Right lung (tissue), 10 donors: ENCODE measurements at places on chromosomes 12 and 14. TPM values are rescaled to one million over a fixed set of nuclear protein-coding genes. Genes with fewer than 3 reads are reported as not detected.

GRCh38 chr14:104567957-104568225 is 11.7 kb upstream of the C14orf180 start:
- no peak for DNase-seq

ARHGDIB gene
- 76.2 TPM for polyA plus RNA-seq

B3GNT4 gene
- 0.74 TPM for polyA plus RNA-seq

VASH1 gene
- polyA plus RNA-seq, result 36.7 TPM

OAS2 gene
- 7.4 TPM for polyA plus RNA-seq

GRCh38 chr12:121214855-121215745 is 5.2 kb downstream of the P2RX4 start:
- DNase-seq, result peak; percentile 46

GRCh38 chr14:77961847-77962580 is 162.1 kb downstream of the ADCK1 start:
- DNase-seq, result no peak

- no peak for DNase-seq
These were observed 7.0 kb downstream of the DGKA start for GRCh38 chr12:55937981-55938380.

OLR1 gene
- polyA plus RNA-seq, result 1.8 TPM

DNA sequence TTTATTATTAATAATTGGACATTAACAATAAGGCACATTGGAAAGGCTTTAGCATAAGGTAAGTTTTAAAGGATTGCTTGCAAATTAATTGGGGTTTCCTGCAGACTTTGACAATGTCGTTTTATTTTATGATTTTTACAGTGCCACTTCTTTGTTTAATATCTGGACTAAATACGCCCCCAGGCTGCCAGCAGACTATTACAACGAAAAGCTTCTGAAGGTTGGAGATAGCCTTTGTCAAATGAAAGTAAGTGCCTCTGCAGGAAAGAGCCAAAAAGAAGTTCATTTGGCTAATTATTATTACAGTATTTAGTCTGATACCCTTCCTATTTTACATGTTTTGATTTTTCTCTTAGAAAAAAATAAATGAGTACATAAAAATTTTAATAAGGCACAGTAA is 11.3 kb downstream of the CFAP54 start:
- no peak for DNase-seq

- DNase-seq, result no peak
These were observed 57.3 kb downstream of the NRXN3 start for GRCh38 chr14:78227248-78228077.

GRCh38 chr12:76266797-76267196 is 81.4 kb downstream of the BBS10 start:
- peak; percentile 76 for DNase-seq

DNA sequence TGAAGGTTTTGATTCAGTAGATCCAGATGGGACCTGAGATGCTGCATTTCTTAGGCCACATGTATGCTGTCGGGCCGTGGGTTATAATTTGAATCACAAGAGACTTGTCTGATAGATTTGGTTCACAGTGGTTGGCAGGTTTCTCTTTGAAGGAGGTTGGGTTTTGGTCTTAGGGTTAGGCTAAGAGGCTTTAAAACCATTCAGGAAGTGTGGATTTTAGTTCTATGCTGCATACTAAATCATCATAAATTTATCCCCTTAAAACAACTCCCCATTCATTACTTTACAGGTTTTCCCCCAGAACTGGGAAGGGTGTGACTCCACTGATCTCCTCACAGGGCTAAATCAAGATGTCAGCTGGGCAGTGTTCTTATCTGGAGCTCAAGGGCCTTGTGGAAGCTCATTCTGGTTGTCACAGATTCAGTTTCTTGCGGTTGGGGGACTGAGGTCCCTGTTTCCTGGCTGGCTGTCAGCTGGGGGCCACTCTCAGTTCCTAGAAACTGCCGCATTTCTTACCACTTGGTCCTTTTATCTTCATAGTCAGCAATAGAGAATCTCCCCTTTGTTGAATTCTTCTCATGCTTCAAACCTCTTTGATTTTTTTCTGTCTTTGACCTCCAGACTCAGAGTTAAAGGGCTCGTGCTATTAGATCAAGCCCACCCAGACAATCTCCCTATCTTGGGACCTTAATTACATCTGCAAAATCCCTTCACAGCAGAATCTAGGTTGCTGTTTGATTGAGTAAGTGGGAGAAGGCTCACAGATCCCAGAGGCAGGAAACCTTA is 20.6 kb upstream of the PCNX1 start:
- no peak for DNase-seq

DNA sequence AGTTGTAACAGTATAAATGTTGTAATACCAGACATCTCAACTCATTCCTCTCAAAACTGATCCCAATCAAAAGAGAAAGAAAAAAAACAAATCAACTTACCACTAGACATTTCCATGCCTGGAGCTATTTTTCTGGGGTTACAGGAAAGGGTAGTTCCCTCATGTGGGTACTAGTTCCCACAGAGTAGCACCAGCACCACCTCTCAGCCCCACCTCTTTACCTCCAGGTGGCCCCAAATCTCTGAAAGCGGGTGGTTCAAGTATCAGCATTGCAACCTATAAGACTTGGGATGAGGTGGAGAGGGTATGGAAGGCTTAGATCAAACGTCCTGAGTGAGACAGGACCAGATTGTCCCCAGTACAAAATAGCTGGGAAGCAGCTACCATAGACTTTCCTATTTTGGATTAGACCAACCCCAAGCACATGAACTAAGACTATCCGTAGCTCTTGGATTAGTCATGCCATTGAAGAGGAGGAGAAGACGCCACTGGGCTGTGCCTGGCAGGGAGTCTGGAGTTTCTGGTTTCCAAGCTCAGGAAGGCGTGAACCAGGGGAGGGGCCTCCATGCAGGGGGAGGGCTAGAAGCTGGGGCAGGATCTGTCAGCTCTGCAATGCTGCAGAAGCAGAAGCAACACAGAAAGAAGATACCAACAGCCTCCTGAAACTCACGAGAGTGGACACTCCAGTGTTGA is at the start of gene SLC39A2:
Gene SLC39A2 (plus strand): TSS at position 620 of the 693 bp plus-strand sequence. CDS start 154 bp downstream, outside the sequence.
- DNase-seq, result no peak

SCNN1A gene
- polyA plus RNA-seq, result 2.9 TPM

DNA sequence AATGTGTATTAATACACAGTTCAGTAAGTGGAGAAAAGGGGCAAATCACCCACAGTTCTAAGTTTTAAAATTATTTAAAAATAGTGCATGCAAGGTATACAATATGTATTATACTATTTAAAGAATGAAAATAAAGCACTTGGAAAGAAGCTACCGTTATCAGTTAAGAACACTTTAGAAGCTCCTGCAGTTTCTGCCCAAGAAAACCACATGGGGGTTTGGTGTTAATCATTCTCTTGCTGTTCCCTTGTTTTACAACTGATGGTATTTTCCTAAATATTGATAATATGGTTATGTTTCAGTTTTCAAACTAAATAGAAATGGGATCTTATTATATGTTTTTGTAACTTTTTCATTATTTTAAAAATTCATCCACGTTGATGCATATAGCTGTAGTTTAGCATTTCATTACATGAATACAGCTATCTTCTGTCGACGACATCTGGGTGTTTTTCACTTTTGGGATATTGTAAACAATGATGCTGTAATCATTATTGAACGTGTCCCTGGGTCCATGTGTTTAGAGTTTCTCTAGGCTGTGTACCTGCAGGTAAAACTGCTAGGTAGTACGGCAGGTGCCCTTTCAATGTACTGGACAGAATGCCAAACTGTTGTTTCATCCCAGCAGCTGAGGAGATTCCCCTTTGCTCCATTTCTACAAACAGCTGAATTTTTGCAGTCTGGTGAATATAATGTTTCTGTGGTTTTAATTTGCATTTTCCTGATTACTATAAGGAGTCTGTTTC is 64.1 kb downstream of the APPL2 start:
- DNase-seq, result no peak

TTC9 gene
- 9.0 TPM for polyA plus RNA-seq

GRCh38 chr12:113471619-113472171 is at the start of gene LHX5:
Gene LHX5 (minus strand): TSS chr12:113471871. CDS start chr12:113471498, 373 bp downstream.
- no peak for DNase-seq

GRCh38 chr12:125676366-125676765 is 611.1 kb downstream of the AACS start:
- no peak for DNase-seq

DNA sequence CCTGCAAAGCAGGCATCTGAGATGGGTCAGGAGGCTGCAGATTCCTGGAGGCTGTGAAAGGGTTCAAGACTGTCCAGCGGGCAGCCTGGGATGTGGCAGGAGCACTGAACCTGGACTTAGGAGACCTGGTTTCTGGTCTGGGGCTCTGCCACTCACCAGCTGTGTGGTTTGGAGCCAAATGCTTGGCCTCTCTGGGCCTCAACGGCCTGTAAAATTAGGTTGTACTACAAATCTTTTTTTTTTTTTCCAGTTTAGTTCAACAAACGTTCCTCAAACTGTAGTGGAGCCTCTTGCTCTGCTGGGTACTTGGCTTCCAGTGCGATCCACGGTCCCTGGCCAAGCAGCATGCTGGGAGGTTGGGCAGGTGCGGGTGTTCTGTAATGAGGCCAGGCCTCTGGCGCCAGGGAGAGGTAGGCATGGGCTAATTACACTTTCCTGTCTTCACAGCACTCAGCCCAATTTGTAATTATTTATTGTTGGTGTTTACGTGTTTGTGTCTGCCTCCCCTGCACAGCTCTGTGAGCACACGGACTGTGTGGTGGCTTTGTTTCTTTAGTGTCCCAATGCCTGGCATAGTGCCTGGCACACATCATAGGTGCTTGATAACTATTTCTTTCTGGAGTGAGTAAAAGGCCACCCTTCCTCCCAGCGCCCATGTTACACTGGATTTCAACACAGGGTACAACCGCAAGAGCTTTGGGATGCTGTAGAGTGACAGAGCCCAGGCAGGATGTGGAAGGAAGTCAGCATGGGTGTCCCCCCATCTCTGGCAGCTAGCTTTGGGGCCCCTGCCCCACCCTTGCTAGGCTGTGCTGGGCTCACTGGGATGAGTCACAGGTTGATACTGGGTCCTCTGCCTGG is 5.8 kb upstream of the KRT80 start:
- no peak for DNase-seq

DNA sequence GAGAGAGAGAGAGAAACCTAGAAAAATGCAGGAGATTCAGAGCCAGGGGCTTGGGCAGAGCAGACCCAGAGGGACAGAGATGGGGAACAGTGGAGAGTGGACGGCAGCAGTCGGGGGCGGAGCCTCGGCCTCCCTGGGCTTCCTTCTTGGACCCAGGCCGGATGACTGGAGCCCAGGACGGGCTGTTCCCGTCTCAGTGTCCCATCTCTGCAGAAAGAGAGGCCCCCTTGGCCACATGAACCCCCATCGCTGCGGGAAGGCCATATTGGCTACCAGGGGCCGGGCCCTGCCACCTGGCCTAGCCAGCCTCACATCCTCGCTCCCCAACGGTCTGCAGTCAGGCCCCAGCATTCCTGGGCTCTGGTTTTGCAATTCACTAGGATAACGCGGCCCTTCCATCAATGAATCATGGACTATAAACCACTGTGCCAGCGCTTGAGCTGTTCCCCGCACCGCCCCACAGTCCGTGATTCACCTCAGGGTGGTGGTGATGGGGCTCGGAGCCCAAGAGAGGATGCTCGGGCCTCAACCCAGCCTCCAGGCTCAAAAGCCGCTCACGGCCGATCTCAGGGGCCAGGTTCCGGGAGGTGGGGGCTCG is 116.5 kb downstream of the RFLNA start:
- DNase-seq, result no peak
